ENCODE measurements at places on chromosomes 7 and 10.

GRCh38 chr10:16950656-16951601, 133.7 kb upstream of the RSU1 start:
- no peak for DNase-seq

DNA sequence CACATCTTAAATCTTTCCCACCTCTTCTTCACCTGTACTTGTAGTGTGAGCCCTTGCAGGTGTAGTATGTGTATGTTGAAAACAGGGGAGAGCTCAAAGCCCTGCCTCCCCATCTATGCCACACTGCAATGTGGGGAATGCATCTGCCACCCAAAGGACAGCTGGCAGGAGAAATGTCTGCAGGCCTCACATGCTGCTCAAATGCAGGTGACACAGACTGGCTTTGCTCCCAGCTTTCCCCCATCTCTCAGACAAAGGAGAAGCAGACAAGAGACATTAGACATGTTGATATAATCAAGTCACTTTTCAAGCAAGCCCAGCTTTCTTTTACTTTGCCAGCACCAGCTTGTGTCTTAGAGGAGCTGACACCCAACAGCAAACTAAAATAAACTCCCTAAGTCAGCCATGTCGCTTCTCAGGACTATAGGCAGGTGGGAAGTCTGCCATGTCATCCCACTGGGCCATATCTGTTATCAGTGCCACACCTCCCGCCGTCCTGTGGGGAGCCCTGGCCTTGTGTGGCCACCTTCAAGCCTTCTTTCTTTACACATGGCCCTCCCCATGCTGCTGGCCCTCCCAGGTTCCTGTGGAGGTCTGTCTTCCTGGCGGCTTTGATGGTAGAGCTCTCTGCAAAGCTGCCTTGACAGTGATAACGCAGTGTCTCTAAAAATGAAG, 102.1 kb downstream of the CXCL12 start:
- DNase-seq = no peak

GRCh38 chr7:106598663-106599342, 62.2 kb downstream of the CCDC71L start:
- DNase-seq = peak; percentile 43

DNA sequence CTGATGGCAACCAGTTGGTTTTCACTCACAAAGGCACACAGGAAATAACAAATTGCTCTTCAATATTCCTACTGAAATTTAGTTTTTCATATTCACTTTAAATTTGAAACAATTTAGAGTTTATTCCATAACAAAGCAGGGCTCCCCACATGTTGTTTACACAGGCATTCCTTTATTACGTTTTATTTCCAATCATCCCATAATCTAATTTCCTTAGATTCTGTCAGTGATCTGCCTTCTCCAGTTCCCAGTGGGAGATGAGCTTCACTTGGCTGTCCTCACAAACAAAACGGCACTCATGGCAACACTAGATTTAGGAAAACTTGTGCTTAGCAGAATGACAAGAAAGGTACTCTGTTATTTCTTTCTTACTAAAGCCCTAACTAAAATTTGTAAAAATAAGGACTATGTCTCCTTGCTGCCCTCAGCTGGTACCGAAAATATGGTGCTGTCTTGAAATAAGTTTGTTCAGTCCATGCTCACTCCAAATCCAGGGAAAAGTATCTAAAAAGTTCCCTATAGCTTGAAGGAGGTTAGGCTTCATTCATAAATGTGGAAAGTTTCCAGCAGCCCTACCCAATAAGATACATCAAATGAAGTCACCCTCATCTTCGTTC, 23.0 kb downstream of the PHYH start:
- peak; percentile 17 for DNase-seq

DNA sequence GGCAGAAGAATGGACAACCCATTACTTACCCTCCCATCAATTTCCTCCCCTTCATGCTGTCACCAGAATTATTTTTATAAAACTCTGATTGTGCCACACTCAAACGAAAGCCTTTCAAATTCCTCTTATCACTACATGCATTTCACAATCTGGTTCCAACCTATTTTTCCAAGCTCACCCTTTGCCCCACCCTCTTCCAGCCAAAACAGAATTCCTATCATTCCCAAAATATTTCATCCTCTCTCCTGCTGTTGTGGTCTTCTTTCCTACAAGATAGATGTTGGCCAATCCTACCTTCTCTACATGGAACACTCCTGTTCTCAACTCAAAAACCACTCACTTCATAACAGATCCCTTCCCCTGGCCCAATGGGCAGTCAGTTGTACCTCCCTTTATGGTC, 111.5 kb downstream of the ELAPOR2 start:
- DNase-seq = no peak

DNA sequence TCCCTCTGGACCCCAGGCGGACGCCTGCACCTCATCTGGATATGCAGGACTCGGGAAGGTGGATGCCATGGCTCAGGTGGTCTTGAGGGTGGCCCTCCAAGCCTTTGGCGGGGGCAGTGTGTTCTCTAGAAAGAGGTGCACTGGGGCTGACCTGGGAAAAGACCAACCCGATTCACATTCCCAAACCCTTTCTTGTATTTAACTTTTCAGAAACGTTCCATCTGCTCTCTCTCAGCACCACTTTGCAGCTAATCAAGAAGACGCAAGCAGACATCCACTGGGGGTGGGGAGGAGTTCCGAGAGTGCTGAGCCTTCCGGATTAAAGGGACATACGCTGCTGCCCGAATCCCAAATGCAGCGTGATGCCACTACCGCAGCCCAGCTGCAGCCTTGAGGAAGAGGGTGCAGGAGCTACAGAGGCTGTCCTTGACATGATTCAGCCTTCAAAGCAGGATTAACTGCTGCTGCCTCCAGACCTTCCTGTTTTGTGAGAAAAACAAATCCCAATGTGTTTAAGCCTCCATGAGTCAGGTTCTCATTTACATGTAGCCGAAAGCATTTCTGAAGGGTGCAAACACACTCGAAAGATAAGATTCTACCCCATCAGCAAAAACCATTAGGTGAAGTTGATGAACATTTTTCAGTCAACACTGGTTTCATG, 39.9 kb downstream of the RBM17 start:
- no peak for DNase-seq

DNA sequence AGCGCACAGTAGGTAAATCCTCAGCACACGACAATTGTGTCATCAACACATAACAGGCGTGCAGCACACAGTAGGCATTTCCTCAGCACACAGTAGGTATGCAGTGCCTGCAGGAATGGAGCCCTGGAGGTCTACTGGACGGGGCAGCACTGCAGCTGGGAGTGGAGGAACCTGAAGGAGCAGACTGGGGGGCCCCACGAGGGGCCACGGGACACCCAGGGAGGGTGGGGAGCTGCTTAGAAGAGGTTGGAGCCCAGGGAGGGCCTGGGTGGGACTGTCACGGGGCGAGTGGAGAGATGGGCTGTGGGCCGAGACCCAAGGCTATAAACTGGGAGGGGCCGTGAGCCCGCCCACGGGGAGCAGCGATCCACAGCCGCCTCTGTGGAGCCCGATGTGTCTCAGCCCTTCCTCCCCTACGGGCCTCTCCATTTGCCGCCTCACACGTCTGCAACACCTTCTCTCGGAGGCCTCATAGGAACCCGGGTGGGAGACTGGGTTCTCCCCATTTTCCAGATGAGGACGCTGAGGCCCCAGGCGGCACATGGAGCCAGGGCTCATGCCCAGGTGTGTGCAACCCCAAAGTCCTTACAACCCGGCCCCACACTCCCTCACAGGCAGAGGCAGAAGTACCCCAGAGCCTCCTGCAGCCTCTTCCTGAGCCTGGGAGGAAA, 101.5 kb downstream of the MICALL2 start:
- no peak for DNase-seq

GRCh38 chr10:51960494-51960895, 261.1 kb upstream of the CSTF2T start:
- DNase-seq = peak; percentile 47

- no peak for DNase-seq
Measured at GRCh38 chr10:98474628-98475027, 27.9 kb upstream of the HPS1 start.

DNA sequence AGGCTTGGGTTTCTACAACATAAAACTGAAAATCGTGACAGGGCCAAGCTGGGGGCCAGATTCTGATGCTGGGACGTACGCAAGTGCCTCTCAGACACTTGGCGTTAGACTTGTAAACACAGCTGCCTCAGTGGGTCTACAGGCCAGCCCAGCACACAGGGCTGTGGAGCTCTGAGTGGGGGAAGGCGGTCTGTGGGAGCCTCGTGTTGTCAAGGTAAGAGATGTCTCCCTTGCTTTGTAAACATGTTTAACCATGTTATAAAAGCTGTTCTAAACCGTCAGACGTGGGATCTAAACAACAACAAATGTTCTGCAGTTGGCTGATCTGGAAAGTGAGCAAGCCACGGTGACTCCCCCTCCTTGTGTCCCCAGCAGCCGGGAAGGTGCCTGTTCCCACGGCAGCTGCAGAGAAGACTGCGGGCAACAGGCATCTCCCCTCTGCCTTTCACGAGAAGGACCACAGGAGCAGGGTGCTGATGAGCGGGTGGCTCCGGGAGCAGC, 67.8 kb downstream of the ZRANB1 start:
- DNase-seq = no peak

DNA sequence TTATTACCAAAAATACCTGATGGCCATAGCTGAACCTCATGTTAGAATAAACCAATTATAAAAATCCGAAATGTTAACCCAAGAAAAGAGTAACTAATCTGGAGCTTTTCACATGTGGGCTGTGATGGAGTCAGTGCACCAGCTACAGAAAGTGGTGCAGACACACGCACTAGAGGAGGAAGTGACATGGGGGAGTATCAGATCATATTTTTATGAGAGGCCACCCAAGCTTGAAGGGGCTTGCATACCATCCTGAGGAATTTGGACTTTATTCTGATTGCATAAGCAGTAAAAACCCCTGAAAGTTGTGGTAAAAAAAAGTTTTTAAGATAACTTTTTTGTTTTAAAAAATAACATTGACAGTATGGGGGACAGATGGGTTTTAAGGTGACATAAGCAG, 1148.5 kb upstream of the CELF2 start:
- no peak for DNase-seq

DNA sequence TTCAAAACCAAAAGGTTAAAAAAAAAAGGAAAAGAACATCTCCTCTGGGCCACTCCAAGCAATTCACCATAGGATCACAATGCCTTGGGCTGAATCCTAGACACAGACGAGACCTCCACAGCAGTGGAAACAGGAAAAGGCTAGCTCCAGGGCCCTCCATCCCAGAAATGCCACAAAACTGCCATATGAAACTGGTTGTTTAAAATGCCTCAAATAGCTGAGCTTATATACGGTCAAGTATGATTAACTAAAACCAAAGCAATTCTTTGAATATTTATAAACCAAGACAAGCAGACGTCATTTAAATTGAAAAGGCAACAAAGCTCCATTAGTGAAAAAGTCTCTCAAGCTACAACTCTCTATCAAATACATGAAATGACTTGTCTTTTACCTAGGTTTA, 63.1 kb downstream of the DOCK4 start:
- DNase-seq = no peak

DNA sequence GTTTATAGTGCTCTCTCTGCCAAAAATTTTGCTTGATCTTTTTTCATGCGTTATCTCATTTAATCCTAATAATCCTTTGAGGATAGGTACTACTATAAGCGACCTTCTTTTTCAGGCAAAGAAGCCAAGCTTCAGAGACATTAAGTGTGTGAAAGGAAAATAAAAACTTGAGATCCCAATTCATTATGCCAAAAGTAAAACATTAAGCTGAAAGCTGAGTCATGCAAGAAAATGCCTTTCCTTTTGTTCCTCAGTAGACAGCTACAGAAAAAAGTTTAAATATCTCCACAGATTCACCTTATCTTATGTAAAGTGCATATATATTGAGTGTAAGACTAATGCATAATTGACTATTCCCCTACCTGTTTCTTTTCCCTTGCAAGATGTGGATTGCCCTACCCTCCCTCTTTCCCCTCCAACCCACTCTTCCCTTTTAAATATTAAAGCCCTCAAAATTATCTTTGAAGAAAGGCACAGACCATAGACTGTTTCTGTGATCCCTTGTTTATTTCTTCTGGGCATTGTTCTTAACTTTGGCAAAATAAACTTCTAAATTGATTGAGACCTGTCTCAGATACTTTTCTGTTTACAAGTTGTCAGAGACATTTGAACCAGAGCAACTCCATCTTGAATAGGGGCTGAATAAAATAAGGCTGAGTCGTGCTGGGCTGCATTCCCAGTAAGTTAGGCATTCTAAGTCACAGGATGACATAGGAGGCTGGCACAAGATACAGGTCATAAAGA, 1139.9 kb upstream of the LRRN3 start:
- no peak for DNase-seq

GRCh38 chr7:3338161-3338560, 37.1 kb downstream of the SDK1 start:
- DNase-seq = no peak

DNA sequence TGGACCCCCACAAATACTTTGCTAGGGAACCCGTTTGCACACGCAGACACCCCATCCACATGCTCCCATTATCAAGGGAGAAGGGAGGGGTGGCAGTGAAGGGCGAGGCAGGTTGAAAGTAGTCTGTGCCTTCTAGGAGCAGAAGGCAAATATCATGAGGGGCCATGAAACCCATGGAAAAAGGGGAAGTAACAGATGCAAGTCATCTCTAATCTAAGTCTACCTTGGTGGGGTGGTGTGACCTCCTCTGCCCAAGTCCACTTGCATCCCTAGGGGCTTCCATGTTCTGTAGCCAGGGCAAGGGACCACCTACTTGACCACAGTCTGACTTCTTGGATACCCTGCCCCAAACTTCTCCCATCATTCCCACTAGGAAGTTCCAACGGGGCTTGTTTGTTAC, 5.5 kb downstream of the GIMAP6 start:
- no peak for DNase-seq

GRCh38 chr7:121138262-121138933, 149.9 kb downstream of the CPED1 start:
- peak; percentile 42 for DNase-seq

DNA sequence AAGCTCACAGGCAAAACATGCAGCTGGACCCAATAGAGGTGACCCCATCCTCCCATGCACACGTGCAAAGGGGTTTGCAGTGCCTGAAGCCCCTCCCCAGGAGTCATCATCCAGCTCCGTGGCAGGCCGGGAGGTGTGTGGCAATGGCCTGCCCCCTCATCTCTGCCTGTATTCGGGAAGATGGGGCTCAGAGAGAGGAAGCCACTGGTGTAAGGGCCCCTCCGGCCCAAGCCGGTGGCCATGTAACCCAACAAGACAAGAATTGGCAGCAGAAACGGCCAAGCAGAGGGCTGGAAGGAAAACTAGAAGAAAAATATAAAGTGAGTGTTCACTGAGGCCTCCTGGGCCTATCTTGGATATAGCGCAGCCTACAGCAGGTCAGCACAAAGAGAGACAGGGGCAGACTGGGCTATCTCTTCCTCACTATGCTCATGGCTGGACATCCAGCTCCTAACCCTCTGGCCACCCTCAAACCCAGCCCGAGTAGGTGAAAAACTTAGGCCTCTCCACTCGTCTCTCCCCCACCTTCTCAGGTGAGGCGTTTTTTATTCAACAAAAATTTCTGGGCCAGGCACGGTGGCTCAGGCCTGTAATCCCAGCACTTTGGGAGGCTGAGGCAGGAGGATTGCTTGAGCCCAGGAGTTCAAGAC, 158.1 kb downstream of the CCDC3 start:
- no peak for DNase-seq

DNA sequence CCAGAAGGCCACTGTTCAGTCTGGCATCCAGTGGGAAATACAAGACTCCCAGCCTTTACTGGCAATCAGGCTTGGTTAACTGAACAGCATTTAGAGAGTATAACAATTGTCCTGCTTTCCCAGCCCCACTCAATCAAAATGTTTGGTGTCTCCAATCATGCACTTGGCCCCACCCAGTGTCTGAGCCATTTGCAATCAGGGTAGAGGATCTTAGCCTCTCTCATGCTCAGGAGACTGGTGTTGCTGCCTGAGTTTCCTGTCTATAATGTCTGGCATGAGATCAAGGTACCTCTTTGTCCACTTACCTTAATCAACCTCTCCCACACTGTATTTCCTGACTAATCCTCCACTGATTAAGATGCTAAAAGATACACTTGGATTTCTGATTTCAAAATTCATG, 290.2 kb upstream of the GHITM start:
- no peak for DNase-seq

Data from fibroblast of the conjunctiva (primary cell).